ENCODE measurements at places on chromosomes 3 and 15.

DNA sequence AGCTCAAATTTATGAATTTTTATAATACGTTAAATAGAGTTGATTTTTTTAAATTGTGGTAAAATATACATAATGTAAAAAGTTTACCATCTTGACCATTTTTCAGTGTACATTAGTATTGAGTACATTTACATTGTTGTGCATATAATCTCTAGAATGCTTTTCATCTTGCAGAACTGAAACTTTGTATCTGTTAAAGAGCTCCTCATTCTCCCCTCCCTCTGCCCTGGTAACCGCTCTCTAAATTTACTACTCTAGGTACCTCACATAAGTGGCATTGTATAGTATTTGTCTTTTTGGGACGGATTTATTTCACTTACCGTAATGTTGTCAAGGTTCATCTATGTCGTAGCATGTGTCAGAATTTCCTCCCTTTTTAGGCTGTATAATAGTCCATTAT lies 13.6 kb downstream of the TBC1D23 start:
- DNase-seq = no peak

DNA sequence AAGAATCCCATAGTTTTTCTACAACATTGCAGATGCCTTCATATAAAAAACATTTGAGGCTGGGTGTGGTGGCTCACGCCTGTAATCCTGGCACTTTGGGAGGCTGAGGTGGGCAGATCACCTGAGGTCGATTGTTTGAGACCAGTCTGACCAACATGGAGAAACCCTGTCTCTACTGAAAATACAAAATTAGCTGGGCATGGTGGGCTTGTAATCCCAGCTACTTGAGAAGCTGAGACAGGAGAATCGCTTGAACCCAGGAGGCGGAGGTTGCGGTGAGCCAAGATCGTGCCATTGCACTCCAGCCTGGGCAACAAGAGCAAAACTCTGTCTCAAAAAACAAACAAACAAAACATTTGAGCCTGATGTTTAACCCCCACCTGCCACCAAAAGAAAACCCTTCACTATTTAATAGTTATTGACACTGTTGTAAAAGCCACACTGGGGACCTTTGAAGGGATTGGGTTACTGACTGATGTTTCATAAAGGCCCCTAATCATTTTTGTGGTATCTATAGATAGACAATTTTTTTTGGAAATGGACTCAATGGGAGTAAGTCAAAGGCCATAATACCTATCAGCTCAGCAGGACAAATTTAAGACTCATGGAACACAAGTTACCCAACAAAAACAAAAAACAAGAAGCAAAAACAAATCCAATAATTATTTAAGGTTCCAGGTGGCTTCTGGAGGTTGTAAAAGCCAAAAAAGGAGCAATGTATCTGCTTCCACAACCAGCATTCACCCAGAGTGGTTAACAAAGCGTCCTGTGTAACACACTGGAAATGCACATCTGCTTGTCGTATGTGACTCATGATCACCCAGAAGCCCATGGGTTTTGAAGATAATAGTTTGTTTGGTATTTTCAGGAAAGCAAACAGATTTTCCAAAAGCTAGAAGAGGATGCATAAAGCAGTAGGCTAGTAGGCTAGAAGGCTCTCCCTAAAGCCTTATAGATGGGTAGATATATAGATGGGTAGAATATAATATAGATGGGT lies 41.2 kb downstream of the CDCP1 start:
- peak; percentile 14 for DNase-seq

- DNase-seq = no peak
Observed at GRCh38 chr3:196220991-196221390, 4.7 kb downstream of the SLC51A start.

DNA sequence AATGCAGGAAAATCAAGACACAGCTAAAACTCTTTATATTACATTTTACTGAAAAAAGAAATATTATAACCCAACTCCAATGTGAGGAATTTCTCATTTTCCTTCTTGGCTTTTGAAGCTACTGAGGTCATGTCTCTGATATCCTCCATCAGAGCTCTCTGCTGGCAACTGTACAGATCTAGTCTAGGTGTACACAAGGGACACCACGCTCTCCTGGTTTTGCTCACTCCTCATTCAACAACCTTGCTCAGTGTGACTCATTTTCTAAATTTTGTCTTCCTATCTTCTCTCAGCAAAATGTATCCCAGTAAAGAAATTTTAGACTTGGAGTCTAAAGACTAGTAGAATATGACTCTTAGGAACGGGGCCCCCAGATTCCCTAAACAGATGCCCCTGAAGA lies 144.3 kb downstream of the KCNMB2 start:
- DNase-seq = no peak

GRCh38 chr15:40789119-40789518 lies 17.8 kb upstream of the ZFYVE19 start:
- no peak for DNase-seq

DNA sequence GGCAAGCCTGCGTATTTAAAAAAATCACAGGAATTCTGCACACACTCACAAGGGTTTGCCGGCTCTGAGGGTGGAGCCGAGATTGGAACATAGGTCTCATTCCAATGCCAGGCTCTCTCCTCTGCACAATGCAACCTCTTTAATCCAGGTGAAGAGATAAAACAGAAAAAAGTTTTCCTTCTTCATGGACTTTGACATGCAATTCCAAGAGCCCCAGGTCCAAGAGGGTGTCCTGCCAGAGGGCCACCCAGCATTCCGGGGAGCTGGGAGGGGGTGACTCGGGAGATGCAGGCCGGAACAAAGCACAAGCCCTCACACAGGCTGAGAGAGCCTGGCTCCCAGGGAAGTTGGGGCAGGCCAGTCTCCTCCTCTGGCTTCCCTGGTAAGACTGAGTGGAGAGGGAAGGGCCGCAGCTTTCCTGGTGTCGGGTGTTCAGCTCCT lies 6.7 kb upstream of the SLC12A8 start:
- DNase-seq = no peak

GRCh38 chr15:66747886-66748707 lies 46.1 kb downstream of the SMAD6 start:
- DNase-seq = no peak

DNA sequence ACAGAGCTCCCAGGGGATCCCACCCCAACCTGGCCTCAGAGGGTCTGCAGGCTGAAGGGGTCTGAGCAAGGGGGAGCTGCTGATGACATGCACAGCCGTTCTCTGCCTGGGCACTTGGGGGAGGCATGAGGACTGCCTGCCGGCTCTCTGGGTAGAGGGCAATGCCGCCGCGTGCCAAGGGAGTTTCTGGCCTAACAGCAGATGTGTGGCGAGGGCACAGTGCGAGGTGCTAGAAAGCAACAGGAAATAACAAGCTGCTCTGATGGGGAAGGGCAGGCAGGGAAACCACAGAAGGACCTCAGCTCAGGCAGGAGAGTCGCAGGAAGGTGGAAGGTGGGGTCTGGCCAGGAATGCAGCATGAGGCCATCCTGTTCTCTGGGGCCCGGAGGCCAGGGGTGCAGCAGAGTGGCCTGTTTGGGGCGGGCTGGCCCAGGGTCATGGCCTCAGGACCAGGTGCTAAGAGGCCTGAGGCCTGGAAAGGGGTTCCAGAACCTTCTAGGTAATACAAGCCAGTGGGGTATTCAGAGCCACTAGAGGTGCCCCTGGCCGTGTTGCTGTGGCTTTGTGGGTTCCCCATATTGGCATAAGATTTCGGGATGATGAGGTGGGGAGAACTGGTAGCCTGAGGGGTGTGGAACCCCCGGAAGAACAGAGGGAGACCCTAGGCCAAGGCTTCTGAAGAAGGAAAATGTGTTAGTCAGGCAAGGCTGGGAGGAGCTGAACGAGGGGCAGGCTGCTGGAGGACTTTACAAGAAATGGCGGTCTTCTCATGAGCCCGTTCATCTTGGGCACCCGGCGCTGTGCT lies 41.2 kb downstream of the RGMA start:
- DNase-seq = no peak

GRCh38 chr3:48951764-48952163 lies 33.1 kb downstream of the ARIH2 start:
- no peak for DNase-seq

Measured in CD8-positive, alpha-beta memory T cell (primary cell).